Globus pallidus (tissue), 1 donor: ENCODE measurements at places on chromosomes 13 and 19.

DNA sequence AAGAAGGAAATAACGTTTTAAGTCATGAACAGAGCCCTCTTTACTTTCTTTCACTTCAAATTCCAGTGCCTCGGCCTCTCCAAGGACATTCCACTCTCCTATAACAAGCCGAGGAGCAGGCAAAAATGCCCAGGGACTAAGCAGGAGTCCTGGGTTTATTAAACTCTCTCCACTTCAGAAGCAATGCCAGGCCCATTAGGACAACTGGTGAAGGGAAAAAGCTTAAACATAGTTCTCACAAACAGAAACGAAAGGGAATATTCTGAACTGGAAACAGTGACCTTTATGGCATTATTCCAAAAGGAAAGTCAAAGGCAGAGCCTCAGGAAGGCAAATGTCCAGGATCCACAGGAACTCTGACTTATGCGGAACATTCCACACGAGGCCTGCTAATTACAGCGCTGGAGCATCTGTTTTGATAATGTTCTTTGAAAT lies 30.9 kb upstream of the MED4 start:
- DNase-seq: peak; percentile 7

- DNase-seq: no peak
These were observed 14.9 kb upstream of the GPR18 start for GRCh38 chr13:99273128-99273527.

DNA sequence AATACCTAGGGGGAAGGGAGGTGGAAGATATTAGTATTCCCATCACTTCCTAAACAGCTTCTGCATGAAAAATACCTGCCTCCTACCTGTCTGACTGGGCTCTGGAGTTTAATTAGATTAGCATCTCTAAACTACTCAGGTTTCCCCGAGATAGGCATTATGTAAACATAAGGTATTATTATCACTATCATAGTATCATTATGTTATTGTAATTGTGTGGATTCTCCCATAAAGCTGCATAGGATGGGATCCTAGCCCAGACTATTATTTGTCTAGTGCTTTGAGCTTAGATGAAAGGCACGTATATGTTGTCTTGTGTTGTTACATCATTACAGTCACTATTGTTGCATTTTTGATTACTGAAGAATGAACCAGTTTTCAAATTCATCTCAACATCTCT lies 115.2 kb upstream of the SOX21 start:
- DNase-seq: no peak

DNA sequence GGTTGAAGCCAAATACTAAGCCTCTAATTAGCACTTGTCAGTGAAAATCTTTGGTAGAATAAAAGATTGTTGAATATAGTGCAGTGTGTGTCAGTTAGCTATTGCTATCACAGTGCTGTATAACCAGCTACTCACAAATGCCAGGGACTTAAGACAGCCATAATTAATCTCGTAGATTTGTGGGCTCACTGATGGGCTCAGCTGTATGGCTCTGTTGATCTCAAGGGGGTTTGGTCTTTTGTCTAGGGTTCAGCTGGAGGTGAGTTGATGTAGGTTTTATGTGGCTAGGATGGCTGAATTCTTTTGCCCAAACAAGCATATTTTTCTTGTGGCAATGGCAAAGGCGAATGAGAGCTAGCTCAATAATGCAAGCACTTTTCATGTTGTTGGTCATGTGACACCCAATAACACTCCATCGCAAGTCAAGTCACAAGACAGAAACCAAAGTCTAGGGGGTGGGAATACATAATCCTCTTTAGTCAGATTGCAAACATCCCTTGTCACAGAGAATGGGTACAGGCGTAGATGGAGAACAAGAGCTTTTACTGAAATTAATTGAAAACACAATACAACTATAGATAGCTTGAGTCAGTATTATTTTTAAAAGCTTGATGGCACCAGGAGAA lies 121.7 kb upstream of the EDNRB start:
- no peak for DNase-seq

DNA sequence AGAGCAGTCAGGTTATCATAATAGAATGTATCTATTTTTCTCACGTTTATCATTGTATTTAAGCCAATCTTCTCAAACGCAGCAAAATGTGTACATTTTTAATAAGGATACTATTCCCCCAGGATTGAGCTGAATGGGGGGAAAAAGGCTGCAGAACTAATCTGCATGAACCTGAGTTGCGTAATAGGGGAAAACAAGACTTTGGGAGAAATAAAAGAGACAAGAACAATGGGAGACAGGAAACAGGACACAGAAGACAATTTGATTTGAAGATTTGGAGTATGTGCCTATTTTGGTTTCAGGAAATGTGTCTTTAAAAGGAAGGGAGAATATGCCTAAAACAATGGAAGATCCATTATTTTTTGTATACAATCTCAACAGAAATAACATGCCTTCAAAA lies 844.5 kb downstream of the DIAPH3 start:
- DNase-seq: no peak

DNA sequence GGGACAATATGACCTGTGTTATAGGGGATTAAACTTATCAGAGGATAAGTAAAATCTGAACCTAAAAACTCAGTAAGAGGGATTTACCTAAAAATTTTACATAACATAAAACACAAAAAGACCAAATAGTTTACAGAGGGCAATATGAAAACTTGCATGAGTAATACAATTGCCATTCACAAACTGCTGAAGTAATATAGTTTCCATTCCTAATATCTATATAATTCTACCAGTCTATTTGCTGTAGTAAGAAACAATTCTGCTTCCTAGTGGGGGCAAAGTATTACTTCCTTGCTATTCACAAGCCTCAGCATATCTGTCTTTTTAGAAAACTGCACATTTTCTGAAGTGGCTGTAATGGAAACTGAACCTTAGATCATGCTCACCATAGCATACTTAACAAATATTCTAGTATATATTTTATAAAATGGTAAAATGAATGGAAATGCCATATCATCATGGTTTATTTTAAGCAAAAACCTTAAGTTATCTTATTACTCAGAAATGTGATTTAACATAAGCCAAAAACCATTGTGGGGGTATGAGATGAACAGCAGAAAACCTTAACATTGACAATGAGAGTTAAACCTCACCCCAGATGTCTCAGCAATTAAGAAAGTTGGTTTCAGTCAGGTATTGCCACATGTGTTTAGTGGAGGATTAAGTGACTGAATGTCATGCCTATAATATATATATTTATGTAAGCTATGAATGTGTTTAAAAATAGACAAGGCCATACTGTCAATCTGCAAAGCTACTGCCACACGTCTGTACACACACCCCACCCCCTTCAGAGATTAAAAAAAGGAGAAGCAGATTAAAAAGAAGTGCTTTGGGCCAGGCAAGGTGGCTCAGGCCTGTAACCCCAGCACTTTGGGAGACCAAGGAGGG lies 136.8 kb downstream of the MIPEP start:
- DNase-seq: no peak

- DNase-seq: peak; percentile 99
These were observed 8.4 kb upstream of the BICRA start for GRCh38 chr19:47600246-47601179.

- DNase-seq: no peak
These were observed 153.4 kb upstream of the TSHZ3 start for GRCh38 chr19:31502536-31503170.

DNA sequence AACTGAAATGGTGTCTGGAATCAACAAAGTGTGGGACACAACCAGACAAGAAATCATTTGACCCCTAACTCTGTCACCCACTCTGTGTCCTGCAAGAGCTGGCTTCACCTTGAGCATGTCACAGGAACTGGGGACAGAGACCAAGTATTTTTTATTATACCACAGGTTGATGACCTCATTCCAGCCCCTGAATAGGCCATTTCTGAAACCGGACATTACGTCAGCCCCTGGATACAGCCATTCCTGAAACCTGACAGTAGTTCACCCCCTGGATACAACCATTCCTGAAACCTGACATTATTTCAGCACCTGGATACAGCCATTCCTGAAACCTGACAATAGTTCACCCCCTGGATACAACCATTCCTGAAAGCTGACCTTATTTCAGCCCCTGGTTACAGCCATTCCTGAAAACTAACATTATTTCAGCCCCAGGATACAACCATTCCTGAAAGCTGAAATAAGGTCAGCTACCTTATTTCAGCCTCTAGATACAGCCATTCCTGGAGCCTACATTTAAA lies 47.7 kb upstream of the CACNA1A start:
- DNase-seq: no peak

GRCh38 chr19:16244091-16244490 lies 46.4 kb downstream of the AP1M1 start:
- no peak for DNase-seq

- no peak for DNase-seq
These were observed 42.9 kb downstream of the LRCH1 start for GRCh38 chr13:46595885-46596275.

DNA sequence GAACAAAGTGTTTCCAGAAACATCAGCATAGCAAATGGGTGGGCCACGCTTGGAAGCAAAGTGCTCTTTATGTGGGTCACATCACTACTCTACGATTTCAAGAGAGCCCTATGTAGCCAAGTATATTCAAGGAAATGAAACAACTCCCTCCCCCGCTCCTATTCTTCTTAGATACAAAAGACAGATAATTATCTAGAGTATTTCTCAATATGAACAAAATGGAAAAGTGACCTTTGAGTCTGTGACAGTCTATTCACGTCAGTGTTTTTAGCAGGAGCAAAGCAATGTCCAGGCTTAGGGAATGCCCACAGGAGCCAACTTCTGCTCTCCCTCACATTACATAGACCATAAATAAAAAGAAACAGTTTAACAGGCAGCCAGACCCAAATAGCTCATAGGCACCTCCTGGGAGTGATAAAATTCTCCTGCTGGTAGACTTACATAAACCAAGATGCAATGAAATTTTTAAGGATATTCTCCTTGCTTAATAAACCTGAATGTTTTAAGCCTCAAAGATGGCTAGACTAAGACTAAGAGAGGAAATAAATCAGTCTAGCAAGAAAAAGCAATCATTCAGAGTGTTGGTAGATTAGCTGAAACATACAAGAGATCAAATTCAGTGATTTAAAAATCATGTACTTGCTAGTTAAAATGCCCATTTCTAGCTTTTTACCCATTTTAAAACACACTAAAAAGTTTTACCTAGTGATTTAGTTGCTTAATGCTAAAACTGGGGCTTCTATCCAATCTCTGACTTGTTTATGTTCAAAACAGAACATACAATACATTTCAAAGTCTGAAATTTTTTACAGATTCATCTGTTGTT lies 182.8 kb downstream of the RGCC start:
- DNase-seq: no peak

GRCh38 chr19:49110567-49110966 lies 3.6 kb upstream of the LIN7B start:
- no peak for DNase-seq

- DNase-seq: no peak
These were observed 113.1 kb downstream of the ABCC4 start for GRCh38 chr13:95188128-95188527.

DNA sequence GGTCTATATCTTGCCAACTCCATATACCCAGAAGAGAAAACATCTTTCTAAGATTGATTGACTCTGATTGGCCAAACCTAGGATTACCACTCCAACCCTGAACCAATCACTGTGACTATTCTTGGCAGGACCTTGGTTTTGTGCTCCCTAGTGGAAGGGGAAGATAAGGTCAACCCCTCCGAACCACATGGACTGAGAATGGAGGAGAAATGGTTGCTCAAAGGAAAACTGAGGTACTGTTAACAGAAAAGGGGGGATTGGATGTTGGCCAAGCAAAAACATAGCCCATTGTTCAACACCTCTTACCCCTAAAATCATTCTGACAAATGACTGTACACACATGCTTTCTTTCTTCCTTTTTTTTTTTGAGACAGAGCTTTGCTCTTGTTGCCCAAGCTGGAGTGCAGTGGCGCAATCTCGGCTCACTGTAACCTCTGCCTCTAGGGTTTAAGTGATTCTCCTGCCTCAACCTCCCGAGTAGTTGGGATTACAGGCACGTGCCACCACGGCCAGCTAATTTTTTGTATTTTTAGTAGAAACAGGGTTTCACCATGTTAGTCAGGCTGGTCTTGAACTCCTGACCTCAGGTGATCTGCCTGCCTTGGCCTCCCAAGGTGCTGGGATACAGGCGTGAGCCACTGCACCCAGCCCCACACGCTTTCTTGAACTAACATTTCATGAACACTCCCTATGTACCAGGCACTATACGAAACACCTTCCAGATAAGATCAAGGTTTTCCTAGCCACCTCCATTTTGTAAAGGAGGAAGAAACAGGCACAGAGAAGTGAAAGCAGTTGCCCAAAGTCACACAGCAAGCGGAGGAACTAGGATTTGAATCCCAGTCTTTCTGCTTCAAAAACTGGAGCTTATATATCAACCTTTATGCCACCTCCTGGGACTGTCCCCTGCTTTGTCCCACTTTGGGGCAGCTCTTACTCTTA lies 6.5 kb downstream of the MEIOSIN start:
- DNase-seq: no peak

GRCh38 chr19:30255791-30256495 lies 116.2 kb upstream of the ZNF536 start:
- DNase-seq: no peak

- DNase-seq: peak; percentile 48
These were observed 6.9 kb downstream of the PKN1 start for GRCh38 chr19:14440049-14440448.

GRCh38 chr19:49409441-49410029 lies 13.7 kb downstream of the PTH2 start:
- DNase-seq: no peak

- no peak for DNase-seq
These were observed 86.6 kb downstream of the ZDHHC20 start for GRCh38 chr13:21372530-21372929.

DNA sequence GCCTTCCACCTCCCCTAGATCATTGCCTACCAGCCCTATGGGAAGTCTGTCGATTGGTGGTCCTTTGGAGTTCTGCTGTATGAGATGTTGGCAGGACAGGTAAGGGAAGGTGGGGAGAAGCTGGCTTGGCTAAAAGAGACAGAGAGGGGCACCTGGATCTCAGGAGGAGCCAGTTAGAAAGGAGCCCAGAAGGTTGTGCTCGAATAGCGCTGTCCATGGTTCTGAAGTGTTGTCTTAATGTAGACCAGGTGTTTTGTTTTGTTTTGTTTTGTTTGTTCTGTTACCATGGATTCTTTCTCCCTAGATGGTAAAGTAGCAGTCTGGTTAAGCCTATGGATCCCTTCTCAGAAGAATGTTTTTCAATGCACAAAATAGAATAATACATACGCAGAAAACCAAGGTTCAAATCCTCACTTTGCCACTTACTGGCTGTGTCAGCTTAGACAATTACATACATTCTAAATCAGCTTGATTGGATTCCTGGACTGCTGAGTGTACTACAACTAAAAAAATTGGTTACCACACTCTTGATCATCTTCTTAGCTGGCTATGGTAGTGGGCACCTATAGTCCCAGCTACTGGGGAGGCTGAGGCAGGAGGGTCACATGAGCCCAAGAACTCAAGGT lies 5.9 kb upstream of the CACNG7 start:
- no peak for DNase-seq

- no peak for DNase-seq
These were observed 7.6 kb downstream of the TUBB4A start for GRCh38 chr19:6494438-6495036.

DNA sequence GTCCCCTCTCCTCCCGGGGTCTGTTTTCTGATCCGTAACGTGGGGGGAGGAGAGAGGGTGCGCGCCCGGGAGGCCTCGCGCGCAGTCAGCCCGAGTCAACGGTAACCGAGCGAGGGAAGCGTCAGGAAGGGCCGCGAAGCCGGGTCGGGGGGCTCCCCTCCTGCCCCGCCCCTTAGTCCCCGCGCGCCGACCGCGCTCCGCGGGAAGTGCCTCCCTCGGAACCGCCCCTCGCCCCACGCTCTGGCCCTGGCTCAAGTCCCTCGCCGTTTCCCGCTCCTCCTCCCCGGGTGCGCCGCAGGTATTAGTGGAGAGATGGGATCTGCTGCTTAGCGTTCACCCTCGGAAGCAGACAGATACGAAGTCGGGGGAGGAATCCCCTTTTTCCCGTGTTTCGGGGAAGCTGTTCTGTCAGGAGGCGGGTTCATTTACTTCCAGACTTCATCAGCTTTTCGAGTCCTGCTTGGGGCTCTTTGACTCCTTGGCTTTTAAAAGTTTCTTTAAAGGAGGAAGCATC lies 770 bp downstream of the HNRNPM start:
- no peak for DNase-seq
